ENCODE measurements at places on chromosomes 1 and 21.
A peak's percentile ranks its signal among the peaks of the same experiment; 100 is the strongest.

- DNase-seq, result no peak
These were observed 467.5 kb downstream of the PTPRU start for GRCh38 chr1:29703596-29704370.

GRCh38 chr1:235741294-235741693 is 91.7 kb upstream of the GNG4 start:
- DNase-seq, result no peak

DNA sequence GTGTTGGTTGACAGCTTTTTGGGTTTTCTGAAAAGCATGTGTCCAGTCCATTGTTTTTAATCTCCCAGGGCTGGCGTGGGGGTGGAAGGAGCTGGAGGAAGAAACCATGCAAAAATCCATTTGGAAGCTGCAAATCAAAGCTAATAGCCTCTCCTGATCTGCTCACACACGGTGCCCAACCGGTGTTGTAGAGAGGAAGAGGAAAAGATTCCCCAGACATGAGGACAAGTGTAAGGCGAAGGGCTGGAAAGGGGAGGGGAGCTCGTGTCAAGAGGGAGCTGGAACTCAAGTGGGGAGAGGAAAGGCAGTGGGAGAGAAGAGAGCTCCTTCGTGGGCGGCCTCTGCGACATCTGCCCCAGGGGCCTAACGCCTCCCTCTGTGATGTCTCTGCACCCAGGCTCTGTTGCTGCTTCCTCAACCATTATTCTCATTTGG is 112.3 kb upstream of the IRF2BP2 start:
- no peak for DNase-seq

DNA sequence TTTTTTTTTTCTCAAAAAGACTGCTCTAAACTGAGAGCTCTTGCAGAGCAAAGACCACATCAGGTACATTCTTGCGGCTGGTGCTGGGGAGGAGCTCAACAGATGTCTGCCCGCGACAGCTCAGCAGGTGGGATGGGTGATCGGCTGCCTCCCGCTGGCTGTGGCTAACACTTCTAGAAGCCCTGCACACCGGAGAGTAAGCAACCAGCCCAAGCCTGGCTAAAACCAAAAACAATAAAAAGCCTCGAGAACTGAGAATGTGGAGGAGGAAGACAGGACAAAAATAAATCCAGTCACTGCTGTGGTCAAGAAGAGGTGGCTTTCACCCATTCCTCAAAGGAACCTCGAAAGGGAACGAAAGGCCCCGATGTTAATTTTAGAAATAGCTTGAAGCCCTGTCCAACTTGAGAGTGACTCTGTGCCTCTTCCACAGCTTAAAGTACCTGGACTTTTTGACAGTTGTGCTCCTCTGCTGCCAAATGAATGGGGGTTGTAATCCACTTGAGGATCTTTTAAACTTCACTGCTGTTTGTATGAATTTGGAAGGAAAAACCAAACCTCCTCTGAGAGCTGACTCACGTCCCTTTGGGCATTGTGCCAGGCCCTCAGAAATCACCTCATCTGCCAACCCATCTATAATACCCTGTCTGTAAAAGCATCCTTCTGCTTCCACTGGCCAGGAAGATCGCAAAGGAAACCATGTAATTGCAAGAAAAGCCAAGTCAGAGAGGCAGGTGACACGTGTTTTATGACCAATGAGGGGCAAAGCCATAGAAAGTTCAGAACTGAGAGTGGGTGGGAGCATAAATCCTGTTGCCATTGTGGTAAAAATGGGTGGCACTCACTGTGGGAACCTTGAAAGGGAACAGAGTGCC is 78.6 kb downstream of the KCNN3 start:
- no peak for DNase-seq

- DNase-seq, result no peak
These were observed 321.0 kb downstream of the PTBP2 start for GRCh38 chr1:97042551-97042950.

DNA sequence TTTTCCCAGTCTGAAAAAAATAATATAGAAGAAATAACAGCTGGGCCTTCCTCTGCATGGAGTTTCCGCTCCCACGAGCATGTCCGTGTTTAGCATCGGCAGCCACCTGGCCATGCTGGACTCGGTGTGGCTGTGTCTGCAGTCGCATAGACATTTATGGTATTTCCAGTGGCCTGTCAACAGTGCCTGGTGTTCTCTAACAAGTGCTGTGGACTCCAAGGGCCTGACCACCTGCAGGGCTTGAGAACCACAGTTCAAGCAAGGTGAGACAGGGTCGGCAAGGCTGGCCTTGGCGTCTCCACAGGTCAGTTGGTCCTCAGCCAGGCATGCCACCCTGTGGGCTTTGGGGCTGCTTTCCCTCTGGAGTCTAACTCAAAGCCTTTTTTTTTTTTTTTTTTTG is 124.8 kb downstream of the PGBD5 start:
- DNase-seq, result no peak

- DNase-seq, result no peak
These were observed 63.2 kb downstream of the RERE start for GRCh38 chr1:8754247-8754650.

GRCh38 chr1:218521414-218522169 is 176.5 kb downstream of the TGFB2 start:
- DNase-seq, result peak; percentile 28

- DNase-seq, result no peak
These were observed 2.7 kb downstream of the PIK3CD start for GRCh38 chr1:9654051-9654833.

- DNase-seq, result no peak
These were observed 203.5 kb upstream of the NEGR1 start for GRCh38 chr1:72485801-72486200.

DNA sequence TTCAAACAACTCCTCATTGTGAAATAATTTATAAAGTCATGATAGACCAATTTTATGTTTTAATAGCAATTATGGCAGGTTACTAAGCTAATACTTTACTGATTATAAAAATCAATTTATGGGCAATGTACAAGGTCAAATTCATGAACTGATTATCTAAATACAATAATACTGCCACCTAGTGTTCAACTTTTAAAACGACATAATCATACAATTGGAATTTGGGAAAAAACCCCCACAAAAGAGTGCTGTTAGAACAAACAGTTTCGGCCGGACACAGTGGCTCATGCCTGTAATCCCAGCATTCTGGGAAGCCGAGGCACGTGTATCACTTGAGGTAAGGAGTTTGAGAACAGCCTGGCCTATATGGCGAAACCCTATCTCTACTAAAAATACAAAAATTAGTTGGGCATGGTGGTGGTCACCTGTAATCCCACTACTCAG is 14.0 kb downstream of the GTF2B start:
- DNase-seq, result no peak

DNA sequence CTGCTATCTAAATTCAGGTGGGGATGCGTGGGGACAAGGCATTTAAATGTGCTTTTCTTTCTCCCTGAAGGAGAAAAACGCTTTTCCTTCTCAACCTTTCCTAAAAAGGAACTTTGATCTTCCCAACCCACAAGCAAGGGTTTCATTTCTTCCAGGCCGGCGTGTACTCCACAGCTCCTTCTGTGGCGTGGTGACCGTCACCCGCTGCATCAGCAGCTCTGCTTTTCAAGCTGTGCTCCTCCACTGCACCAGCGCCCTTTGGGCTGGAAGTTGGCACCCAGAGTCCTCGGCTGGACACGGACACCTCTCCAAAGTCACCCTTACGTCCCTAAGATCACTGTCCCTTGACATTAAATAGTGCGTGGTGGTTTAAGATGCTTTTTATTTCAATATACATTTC is 54.3 kb downstream of the PEX14 start:
- no peak for DNase-seq

DNA sequence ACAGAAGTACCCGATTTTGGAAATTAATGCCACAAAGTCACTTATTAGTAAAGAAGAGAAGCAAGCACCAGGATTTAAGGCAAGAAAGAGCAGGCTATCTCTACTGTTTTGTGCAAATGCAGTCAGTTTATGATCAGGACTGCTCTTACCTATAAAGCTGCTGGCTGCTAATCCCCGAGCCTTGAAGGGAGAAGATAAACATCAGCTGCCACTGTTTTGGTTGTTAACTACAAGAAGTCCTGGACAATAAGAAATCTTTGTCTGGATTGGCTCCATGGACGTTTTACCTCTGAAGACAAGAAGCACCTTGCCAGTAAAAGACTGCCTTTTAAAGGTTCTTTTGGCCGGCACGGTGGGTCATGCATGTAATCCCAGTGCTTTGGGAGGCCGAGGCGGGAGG is 21.4 kb downstream of the FRRS1 start:
- no peak for DNase-seq

GRCh38 chr1:202376247-202376646 is 27.7 kb downstream of the PPP1R12B start:
- DNase-seq, result no peak

DNA sequence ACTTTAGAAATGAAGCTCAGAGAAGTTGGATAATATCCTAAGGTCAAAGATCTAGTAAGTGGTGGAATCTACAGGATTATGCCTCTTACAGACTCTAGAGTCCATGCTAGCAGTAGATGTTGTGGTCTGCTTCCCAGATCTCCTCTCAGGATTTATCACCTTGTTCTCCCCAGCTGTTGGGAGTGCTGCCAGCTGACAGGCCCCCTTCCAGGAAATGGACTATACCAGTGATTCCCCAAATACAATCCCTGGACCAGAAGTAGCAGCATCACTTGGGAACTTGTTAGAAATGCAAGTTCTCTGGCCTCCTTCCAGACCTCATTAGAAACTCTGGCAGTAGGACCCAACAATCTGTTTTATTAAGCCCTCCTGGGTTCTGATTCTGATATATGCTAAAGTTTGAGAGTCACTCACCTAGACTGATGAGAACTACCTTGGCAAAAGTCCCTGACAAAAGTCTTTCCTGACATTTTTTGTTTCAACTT is 24.5 kb upstream of the NTNG1 start:
- no peak for DNase-seq

- DNase-seq, result no peak
These were observed 15.6 kb downstream of the RD3 start for GRCh38 chr1:211476200-211476849.

DNA sequence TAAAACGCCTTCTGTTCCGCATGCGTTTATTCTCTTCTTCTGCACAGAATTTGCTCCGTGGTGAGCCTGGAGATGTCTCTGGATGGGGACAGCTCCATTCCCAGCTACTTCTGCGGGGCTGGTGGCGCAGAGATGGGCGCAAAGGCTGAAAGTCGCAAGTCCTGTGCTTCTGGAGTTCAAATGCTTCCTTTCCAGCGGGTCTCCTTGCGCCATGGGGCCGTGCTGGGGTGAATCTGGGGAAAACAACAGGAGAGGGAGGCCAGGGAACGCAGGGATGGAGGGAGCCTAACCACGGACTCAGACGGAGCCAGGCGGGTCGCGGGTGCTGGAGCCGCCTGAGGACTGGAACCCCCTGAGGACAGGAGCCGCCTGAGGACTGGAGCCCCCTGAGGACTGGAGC is 2.9 kb upstream of the OR2T12 start:
- DNase-seq, result no peak

GRCh38 chr1:14976256-14976655 is 177.3 kb upstream of the TMEM51 start:
- no peak for DNase-seq

- DNase-seq, result no peak
These were observed 39.4 kb downstream of the CD46 start for GRCh38 chr1:207791290-207791689.

DNA sequence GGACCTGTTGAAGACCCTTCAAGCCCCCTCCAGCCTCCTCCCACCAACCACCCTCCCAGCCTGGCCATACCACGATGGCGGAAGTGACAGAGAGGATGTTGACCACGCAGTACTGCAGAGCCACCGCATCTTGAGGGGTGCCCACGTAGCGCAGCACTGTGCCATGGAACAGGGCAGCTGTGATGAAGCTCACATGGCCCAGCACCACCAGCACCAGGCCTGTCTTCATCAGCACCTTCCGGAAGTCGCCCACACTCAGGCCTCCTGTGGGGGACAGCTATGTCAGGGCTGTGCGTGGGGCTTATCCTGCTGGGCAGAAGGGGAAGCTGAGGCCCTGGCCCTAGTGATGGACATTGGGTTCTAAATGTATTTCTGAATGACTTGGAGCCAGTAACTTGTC is 3.1 kb downstream of the TMEM54 start:
- DNase-seq, result no peak

DNA sequence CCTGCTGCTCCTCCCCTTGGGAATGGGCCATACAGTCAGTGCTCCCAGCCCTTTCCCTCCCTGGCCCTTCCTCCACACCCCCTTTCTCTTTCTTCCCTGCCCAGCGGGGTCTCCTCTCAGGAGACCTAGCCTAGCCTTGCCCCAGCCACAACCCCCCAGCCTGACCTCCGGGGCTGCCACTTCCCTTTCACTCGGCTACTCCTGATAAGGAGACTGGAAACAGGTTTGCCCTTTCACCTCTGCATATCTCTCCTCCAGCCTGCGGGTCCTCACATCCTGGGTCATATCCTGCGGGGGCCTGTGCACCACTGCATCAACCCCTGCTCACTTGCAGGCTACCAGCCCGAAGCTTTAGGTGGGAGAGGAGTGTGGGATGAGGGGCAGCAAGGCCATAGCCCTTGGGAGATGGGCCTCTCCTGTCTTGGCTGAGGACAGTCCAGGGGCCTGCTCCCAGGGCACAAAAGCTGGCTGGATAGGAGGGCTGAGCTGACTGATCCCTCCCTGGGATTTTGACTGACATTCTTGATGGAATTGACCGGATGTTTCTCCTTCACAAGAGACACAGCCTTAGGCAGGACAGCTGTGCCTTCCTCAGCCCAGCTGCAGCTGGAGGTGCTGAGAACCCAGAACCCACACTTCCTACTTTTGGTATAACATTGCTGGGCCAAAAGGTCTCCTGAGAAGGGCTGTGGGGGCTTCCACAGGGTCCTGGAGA is 19.2 kb upstream of the ALX3 start:
- no peak for DNase-seq
